ENCODE measurements at places on chromosomes 4 and X.

GRCh38 chr4:16027114-16027513 is 56.7 kb downstream of the PROM1 start:
- no peak for DNase-seq

GRCh38 chrX:114842181-114842580 is 175.2 kb downstream of the IL13RA2 start:
- DNase-seq, result no peak

DNA sequence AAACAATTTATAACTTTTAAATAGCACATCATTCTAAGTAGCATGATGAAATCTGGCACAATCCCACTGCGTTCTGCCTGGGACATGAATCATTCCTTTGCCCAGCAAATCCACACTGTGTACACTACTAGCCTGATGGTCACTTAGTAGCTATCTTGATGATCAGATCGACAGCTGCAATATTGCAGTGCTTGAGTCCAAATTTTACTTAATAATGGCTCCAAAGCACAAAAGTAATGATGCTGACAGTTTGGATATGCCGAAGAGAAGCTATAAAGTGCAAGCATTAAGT is 86.6 kb upstream of the NPNT start:
- no peak for DNase-seq

GRCh38 chr4:21768349-21769310 is 179.9 kb downstream of the KCNIP4 start:
- no peak for DNase-seq

DNA sequence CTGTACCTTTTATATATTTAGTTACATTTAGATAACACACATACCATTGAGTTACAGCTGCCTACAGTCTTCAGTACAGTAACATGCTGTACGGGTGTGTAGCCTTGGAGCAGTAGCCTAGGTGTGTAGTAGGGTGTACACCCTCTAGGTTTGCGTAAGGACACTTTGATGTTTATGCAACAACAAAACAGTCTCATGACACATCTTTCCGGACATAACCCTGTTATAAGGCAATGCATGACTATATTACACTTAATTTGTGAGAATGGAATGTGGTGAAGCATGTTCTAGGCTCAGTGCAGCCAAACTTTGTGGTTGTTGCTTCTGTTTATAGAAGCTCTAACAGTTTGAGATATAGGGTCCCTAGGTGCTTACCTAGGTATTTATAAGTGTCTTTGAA is 65.4 kb downstream of the SPRY1 start:
- DNase-seq, result no peak

- no peak for DNase-seq
Observed at GRCh38 chrX:84709987-84710386, 207.7 kb upstream of the HDX start.

DNA sequence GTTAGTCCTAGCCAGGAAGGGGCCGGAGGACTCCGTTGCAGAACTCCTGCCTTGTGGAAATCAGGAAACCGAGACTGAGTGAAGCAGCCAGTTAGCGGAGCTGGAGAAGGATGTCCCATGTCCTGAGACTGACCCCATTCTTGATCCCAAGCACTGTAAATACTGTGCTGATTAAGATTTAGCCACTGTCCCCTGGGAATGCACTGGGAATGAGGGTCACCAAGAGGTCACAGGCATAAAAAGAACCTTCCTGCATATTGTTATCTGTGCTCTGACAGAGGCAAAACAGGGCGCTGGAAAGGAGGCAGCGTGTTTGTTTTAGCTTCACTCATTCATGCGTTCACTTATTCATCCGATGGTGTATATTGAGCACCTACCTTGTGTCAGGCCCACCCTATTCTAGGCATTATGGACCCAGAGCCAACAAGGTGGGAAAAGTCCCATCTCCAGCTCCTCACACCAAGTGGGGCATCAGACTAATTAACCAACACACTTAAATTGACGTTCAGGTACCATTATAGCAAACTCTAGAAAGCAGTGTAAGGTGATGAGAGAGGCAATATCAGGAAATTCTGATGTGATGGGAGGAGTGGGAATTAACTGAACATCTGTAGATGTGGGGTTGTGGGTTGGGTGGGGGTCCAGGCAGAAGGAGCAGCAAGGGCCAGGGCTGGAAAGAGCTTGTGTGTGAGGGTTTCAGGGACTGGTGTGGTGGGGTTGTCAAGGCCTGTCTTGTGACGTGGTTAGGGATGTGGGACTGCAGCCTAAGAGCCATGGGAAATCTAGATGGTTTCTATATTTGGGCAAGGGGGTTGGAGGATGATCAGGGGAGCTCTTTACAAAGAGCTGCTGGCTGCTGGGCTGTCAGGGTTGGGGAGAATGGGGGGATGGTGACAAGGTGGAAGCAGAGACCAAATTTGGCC is 10.6 kb upstream of the SLC2A9 start:
- DNase-seq, result no peak

DNA sequence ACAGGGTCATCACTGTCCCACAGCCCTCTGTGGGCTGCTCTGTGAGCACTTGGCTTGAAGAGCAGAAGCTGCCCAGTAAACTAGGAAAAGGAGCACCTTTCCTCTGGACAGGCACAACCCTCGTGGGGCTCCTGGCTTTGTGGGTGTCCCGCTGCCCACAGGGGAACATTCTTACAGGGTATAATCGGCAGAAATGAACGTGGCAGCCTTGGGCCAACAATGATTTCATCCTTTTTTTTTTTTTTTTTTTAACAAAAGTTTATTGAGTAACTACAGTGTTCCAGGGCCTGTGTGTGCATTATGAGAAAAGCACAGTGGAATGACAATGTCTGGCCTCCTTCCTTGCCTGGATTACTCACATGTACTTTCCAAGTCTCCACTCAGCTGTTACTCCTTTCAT is 197.2 kb downstream of the PDGFC start:
- no peak for DNase-seq

DNA sequence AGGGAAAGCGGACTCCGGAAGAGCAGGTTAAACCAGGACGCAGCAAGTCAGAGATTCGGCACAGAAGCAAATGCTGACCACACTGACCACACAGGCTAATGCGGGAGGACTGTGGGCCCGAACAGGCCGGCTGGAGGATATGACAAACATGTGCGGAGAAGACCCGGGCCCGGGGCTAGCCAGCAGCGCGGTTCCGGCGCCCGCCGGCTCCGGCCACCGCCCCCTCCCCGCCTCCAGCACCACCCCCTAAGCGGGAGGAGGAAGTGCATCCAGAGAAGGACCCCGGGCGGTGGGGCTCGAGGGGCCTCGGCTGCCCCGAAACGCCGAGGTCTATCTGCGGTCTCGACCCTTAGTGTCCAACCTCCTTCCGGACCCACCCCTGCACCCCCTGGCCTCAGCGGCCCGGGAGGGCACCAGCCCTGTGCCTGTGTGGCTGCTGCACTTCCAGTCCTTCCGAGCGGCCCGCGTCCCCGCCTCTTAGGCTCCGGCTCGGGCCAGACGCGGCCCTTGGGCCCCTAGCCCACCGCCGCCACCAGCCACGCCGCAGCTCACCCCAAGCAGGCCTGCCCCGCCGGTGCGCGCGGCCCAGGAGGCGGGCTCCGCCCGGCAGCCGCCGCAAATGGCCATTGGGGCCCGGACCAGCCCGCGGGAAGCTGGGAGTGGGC is 2.1 kb downstream of the ELOVL6 start:
- peak; percentile 31 for DNase-seq

Measured in T-helper 1 cell (primary cell).